ENCODE measurements at places on chromosomes 5 and 9. TPM values are rescaled to one million over a fixed set of nuclear protein-coding genes. Genes with fewer than 3 reads are reported as not detected.

Gene GNAQ
- 30.4 TPM for total RNA-seq

Gene KCNN2
- 0.50 TPM for total RNA-seq

Gene SVEP1
- 76.3 TPM for total RNA-seq

Gene CCL19
- not detected for total RNA-seq

Gene BNIP1
- total RNA-seq, result 23.9 TPM

Data from fibroblast of lung (primary cell).